ENCODE measurements at places on chromosomes 5 and 9. TPM values are rescaled to one million over a fixed set of nuclear protein-coding genes. Genes with fewer than 3 reads are reported as not detected.

Gene RGS7BP
- total RNA-seq: 0.07 TPM

Gene AQP7
- 1.9 TPM for total RNA-seq

Gene SLU7
- 48.4 TPM for total RNA-seq

Gene NR2F1-AS1
- total RNA-seq: 7.3 TPM

Gene CDH9
- total RNA-seq: not detected

Gene ZNF474
- 0.45 TPM for total RNA-seq

Gene WDR38
- not detected for total RNA-seq

Gene ADAMTS6
- 37.1 TPM for total RNA-seq

Gene ZNF189
- 16.8 TPM for total RNA-seq

Gene SV2C
- total RNA-seq: 0.05 TPM

Gene SLC1A1
- total RNA-seq: 6.4 TPM

Gene ACOT12
- not detected for total RNA-seq

Gene RNF180
- total RNA-seq: 4.6 TPM

Gene SLF1
- 5.3 TPM for total RNA-seq

Gene SPATA31E1
- not detected for total RNA-seq

Gene SPINK13
- total RNA-seq: not detected

Gene FOXI1
- not detected for total RNA-seq

Gene FRMPD1
- 0.05 TPM for total RNA-seq

GRCh38 chr5:53170746-53171349 is 61.3 kb upstream of the MOCS2 start:
- DNase-seq: peak; percentile 12

DNA sequence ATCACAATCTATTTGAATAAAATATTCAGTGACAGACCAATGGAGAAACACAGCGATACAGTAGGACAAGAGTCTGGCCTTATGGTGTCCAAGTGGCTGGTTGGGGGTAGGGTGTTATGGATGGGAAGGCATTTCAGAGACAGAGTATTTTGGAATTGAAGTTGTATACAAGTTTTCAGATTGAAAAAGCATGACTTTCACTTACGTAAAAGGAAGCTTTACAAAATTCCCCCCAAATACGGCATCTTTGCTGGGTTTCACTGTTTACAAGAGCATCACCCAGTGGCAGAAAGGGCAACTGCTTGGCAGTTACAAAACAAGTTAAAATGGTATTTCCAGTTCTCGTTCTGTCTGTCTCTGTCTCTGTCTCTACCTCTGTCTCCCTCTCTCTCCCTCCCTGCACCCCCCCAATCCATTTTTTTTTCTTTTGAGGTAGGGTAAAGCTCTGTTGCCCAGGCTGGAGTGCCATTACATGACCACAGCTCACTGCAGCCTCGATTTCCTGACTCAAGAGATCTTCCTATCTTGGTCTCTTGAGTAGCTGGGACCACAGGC is 86.2 kb downstream of the PTPN3 start:
- peak; percentile 27 for DNase-seq

DNA sequence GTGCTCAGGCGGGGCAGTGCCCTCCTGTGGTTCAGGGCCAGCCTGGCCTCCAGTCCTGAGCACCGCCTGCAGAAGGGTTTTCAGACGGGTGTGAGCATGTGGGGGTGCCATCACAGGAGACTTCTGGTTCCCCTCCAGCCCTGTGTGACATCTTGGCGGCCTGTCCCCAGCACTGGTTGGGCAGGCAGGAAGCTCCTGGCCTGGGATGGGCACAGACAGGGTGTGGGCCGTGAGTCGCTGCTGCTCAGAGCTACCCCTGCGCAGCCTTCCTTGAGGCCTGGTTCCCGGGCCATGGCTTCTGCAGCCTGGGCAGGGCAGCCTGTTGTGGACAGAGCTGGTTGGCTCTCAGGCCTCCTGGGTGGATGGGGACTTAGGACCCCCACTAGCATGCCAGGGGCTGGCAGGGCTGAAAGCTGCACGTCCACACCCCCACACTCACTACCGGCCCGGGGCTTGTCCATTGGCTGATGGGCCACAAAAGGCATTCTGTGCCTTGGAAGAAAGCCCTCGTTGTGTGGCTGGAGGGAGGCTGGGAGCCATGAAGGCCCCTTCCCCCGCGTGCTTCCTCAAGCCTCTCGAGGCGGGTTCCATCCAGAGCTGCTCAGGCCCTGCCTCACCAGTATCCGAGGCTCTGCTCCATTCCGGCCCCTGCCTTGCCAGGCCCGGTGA is 58.7 kb downstream of the RXRA start:
- peak; percentile 25 for DNase-seq

- no peak for DNase-seq
Observed at GRCh38 chr5:139148306-139148705, 49.9 kb downstream of the SIL1 start.

- no peak for DNase-seq
Observed at GRCh38 chr9:18706648-18707047, 232.7 kb downstream of the ADAMTSL1 start.

DNA sequence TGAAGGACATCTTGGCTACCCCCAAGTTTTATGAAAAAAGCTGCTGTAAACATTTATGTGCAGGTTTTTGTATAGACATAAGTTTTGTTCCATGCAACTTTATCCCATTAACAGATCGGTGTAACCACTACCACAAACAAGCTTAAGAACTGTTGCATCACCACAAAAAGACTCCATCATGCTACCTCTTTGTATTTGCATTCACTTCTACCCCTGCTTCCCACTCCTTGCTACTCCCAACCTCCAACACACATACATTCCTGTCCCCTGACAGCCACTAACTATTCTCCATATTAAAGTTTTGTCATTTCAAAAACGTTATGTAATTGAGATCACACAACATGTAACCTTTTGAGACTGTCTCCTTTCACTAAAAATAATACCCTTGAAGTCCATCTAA is 57.8 kb upstream of the LHFPL2 start:
- peak; percentile 40 for DNase-seq

DNA sequence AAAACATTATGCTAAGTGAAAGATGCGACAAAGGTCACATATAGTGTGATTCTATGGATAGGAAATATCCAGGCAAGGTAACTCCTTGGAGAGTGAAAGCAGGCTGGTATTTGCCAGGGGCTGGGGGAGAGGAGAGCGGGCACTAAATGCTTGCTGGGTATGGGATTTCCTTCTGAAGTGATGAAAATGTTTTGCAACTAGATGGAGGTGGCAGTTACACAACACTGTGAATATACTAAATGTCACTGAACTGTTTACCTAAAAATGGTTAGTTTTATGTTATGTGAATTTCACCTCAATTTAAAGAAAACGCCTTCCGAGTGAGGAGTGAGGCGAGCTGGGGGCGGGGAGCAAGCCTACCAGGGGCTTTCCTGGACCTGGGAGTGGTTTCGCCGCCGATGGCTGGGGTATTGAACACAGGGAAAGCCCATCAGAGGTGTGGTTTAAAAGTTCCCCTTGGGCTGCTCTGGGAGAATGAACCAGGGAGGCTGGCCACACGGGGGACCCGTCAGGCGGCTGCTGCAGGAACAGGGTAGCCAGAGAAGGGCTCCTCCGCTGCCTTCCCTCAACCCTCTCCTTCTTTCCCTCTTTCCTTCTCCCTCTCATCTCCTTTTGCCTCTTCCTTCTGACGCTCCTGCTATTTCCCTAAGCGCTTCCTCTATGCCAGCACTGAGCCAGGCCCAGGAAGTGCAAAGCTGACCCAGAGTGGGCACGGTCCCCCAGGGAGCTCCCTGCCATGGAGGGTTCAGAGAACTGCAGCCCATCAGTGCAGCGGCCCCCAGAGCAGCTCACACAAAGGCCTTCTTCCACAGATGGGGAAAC is 4.9 kb downstream of the AKNA start:
- no peak for DNase-seq

DNA sequence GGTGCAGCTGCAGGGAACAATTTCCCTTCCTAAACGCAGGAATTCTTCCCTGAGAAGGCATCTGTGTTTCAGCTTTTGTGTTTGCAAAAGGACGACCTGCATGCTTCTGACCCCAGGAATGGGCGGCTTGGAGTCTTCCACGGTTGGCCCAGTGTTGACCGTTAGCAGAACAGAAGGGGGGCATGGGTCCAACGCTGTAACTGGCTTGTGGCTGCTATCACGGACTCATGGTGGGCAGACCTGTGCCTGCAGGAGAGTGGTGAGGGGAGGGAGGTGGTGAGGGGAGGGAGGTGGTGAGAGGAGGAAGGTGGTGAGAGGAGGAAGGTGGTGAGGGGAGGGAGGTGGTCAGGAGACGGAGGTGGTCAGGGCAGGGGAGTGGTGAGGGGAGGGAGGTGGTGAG is 388.6 kb upstream of the IRX4 start:
- no peak for DNase-seq

DNA sequence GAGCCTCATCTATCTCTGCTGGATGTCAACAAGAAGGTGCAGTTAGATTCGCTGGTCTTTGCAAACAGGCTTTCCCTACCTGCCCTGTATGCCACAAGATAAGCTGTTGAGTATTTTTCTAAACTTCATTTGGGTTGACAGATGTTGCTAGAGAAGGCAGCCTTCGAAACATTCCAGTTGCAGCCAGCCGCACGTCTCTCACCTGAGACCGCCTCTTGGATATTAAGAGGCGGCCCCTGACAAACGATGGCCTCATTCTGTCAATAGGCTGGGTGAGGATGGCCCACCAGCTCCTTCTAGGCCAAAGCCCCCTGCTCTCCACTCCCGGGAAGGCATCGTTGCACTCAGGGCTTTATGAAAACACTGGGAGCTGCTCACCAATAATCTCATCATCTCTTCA is 181.6 kb downstream of the DAB2IP start:
- no peak for DNase-seq

- peak; percentile 75 for DNase-seq
Observed at GRCh38 chr9:137757613-137758029, 120.0 kb upstream of the CACNA1B start.

DNA sequence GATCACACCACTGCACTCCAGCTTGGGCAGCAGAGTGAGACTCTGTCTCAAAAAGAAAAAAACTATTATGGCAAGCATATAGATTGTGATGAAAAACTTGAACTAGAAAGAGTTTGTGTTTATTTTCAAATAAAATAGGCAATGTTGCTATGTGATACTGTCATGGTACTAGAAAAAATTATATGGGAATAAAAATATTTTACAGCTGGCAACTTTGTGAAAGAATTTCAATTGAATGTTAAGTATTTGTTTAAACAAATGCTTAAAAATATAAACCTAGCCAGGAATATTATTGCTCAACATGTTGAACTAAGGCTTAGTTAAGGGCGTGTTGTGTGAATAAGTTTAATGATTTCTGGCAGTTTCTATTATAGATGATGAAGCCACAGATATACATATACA is 31.7 kb downstream of the HSDL2 start:
- no peak for DNase-seq

- DNase-seq: no peak
Observed at GRCh38 chr9:31302620-31303418, 1081.6 kb upstream of the ACO1 start.

DNA sequence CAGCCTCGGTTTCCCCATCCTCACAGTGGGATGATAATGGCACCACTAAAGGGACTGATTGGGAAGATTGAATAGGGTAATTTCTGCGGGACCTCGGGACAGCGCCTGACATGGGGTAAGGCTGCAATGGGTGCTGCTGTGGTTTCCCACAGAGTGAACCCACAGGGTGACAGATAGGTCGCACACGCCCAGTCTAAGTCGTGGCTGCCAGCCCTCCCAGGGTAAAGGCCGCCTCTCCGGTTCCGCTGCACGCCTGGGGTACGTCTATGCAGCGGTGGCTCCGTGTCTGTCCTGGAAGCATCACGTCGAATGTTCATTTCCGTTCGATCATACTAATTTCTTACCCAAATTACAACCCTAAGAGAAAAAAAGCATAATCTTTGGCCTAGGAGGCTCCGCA is 631 bp downstream of the CFAP77 start:
- no peak for DNase-seq

- no peak for DNase-seq
Observed at GRCh38 chr9:34517185-34517584, 5.6 kb downstream of the ENHO start.

DNA sequence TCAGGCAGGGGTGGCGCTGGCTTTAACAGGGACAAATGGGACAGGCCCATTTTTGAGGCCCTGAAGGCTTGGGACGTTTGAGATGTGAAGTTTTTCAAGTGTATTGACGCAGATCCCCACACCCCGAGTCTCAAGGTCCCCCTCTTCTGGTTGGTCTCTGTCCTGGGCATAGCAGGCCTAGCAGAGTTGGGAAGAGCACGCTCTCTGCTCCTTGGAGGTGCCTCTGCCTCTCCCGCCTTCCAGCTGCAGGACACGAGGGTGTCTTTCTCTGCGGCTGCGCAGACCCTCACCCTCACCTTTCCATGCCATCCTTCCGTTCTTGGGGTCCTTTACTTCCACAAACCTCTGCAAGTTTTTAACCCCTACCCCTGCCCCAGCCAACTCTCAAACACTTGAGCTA is 18.6 kb downstream of the ADAMTSL2 start:
- DNase-seq: no peak

GRCh38 chr5:68315679-68316271 is 100.2 kb downstream of the PIK3R1 start:
- no peak for DNase-seq

DNA sequence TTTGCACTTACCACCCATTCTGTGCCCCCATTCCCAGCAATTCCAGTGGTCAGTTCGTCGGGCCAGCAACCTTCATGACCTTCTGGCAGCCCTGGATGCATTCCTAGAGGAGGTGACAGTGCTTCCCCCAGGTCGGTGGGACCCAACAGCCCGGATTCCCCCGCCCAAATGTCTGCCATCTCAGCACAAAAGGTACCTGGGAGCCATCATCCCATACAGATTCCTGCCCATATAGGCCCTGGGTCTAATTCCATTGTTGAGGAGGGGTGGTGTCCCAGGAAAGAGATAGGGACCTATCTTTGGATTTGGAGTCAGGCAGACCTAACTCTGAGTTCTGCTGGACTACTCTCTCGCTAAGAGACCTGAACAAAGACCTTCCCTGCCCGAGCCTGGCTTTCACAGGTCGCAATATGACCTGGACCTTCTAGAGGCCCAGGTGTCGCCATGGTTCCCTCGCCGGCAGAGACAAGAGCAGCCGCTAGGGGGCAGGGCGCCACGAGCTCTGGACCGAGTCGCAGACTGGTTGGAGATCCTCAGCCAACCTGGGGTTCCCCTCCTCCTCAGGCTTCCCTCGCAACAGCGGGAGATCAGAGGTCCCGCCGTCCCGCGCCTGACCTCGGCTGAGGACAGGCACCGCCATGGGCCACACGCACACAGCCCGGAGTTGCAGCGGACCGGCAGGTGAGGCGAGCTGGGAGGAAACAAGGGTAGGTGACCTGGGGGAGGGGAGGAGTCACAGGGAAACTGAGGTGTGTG is 3.1 kb downstream of the SLC4A9 start:
- DNase-seq: peak; percentile 22
